Sciatic nerve (tissue), 2 donors: ENCODE measurements at places on chromosomes 12 and 14. TPM values are rescaled to one million over a fixed set of nuclear protein-coding genes. Genes with fewer than 3 reads are reported as not detected.

JPH4 gene
- 0.85 TPM for total RNA-seq

PPFIA2 gene
- 29.5 TPM for total RNA-seq

IFI27L1 gene
- total RNA-seq: 20.5 TPM

RAB3IP gene
- total RNA-seq: 15.7 TPM

C14orf93 gene
- 8.1 TPM for total RNA-seq

GARIN6 gene
- total RNA-seq: not detected
